ENCODE measurements at places on chromosomes 13 and 19.

GRCh38 chr13:26500618-26501320 is 56.7 kb upstream of the WASF3 start:
- DNase-seq, result no peak

DNA sequence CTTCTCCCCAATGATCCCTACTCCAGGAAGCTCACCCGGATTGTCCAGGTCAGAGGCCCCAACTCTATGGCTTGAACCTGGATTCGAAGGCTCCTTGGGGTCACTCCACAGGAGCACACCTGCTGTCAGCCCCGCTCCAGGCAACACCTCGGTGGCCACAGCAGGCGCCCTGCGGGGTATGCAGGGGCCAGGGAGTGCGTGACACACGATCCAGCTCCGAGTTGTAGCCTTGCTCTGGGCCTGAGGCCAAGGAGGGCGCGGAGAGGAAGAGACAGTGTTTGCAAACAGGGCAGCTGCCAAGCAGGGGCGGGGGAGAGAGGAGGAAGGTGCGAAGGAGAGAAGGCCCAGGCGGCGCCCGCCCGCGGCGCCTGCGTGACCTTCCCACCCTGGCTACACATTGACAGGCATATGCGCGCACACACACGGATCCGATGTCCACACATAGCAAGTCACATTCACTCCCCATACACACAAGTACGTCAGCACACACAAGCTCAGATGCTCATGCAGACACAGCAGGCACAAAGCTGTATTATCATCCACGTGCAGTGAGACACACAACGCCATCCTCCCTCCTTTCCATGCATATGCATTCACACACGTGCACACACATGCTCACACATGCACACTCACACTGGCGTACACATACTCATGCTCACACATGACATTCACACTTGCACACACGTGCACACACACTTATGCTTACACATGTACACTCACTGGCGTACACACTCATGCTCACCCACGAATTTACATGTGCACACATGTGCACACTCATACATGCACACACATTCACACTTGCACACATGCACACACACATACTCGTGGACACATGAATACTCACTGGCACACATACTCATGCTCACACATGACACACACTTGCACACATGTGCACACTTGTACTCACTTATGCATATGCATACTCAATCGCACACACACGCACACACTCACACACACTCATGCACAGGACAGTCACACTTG is 10.4 kb downstream of the SBK2 start:
- peak; percentile 86 for DNase-seq

GRCh38 chr19:19170053-19170872 is at the start of gene MEF2B:
Gene MEF2B (minus strand): TSS chr19:19170263. CDS start chr19:19150735, 19,528 bp downstream.
- DNase-seq, result peak; percentile 94

DNA sequence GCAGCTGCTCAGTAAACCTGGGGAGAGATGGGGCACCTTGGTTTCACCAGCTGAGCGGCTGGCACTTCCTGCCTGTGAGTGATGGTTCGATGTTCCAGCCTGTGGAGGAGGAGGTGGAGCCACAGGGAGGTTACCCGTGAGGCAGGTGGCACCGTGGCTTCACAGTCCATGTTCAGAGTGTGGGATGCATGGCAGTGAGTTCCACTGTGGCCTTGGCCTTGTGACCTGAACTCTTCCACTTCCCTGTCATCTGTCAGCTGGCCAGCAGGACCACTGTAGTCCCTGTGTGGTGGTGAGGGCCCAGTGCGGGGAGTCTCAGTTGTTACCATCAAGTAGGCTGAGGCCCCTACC is 16.9 kb downstream of the SMARCA4 start:
- DNase-seq, result no peak

DNA sequence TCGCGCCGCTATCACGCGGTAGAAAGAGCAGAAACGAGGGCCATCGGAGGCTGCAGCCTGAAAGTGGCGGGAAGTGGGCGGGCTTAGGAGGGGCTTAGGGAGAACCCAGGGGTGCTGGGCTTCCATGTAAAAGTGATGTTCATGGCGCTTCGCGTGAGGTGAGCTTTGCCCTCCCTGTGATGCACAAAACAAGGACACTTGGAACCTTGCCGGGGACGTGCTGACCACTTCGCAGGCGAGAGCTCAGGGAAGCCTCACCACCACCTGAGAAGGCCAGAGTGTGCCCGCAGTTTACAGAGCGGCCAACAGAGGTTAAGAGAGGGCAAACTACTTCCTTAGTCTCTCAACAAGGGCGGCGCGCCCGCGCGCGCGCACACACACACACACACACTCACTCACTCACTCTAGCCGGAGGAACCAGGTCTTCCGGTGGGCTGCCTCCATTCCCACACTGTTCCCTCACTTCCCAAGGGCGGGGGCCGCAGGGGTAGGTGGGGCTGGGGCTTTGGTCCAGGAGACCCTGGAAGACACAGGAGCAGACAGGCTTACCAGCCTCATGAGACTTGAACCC is 651 bp downstream of the GAPDHS start:
- peak; percentile 67 for DNase-seq

DNA sequence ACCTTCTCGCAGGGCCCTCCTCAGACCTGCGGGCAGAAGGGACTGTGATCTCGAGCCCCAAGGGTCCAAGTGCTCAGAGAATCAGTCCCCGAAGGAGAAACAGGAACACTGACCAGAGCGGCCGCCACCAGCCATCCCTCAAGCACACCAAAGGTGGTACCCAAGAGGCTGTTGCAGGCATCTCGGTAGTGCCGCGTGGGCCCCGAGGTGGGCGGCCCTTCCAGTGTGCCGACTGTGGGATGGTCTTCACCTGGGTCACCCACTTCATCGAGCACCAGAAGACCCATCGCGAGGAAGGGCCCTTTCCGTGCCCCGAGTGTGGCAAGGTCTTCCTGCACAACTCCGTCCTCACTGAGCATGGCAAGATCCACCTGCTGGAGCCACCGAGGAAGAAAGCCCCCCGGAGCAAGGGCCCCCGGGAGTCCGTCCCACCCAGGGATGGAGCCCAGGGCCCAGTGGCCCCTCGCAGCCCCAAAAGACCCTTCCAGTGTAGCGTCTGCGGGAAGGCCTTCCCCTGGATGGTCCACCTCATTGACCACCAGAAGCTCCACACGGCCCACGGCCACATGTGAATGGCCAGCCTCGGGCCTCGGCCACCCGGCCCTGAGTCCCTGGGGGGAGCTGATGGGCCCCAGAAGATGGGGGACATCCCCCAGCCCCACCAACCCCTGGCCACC is 5.5 kb upstream of the ZNF135 start:
- DNase-seq, result no peak

GRCh38 chr13:46389457-46390451 is 2.7 kb upstream of the RUBCNL start:
- peak; percentile 85 for DNase-seq

DNA sequence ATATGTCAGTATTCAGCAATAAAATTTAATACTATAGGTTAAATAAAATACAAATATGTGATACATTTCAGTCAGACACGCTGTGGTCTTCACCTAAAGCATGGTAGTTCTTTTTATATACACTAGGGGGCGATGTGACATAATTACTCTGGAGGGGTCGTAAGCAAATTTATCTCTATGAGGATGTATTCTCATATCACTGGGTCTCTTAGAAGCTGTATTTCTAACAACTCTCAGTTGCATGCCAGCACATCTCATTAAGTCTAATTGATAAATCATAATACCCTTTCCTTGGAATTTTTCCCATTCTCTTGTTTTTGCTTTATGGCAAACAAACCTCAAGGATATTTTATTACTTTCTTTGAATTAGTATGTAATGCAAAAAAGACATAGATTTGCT is 3.9 kb upstream of the PCDH17 start:
- DNase-seq, result peak; percentile 8

DNA sequence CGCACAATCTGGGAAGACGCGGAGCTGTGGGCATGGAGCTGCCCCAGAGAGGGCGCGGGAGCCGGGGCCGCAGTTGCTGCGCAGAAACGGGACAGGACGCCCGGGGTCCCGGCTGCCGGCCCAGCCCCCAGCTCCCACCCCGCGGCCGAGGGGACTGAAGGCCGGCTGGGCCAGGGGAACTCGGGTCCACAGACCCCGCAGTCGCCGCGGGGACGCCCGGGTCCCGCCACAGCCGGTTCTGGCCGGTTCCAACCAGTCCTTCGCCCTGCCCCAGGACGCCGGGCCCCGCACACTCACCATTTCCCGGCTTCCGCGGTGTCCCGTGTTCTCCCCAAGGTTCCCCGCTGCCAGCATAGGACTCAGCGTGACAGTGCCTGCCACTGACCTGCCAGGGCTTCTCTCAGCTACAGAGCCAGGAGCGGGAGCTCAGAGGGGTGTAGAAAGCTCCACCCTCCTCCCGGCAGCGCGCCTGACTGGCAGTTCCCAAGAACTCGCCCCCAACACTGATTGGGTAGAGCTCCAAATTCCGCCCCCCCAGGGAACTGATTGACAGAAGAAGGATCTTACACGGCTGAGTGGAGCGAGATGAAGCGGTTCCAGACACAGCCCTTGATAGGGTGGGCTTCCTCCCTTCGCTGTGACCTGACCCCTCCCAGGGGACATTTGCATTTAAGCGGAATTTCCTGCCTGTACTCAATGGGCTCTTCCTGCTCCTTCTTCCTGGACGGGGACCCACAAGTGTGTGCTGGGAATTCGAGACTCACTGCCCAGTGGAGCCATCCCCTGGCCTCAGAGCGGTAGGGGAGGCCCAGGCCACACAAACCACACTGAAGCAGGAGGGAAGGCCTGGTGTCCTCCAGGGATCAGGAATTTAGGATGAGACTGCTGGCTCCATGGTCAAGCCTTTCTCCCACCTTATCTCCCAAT is at the start of gene ZNF442:
ZNF442 (minus strand) TSS at position 448 of the 927 bp plus-strand sequence. CDS start 2,052 bp downstream, outside the sequence.
- peak; percentile 86 for DNase-seq

DNA sequence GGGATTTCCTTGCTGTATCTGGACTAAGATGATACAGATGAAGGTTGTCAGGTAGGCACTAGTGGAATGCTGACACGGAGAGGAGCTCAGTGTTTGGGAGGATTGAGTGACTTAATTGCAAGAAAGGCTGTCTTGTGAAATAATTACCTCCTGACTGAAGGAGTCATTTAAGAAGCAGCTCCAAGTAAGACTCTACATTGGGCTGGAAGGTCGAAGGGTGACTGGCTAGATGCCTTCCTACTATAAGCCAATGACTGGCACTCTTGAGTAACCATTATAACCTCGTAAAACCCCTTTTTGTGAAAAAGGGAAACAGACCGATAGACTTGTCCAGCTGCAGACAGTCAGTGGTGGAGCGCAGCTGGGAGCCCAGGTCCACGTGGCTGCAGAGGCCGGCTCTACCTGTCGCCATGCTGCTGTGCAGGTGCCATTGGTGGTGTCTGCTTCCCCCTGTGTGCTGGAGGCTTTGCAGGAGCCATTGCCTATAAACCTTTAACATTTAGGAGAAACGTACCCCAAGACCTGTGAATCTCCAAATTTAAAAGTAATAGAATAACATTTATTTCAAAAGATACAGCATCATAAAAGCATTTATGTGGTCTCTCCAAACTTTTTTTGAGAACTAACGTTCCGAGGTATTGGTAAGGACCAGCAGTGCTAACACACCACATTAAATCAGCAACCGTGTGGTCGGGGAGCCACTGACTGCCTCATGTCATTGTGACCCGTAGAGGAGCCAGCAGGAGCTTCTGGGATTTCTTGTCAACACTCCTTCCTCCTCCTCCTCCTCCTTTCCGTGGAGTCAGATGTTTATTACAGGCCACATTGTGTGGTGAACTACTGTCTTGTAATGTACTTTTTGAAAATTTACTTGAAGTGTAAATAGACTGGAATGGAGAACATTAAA is 80.4 kb upstream of the TEX29 start:
- no peak for DNase-seq

GRCh38 chr19:19409205-19409604 is 3.7 kb downstream of the GATAD2A start:
- no peak for DNase-seq

DNA sequence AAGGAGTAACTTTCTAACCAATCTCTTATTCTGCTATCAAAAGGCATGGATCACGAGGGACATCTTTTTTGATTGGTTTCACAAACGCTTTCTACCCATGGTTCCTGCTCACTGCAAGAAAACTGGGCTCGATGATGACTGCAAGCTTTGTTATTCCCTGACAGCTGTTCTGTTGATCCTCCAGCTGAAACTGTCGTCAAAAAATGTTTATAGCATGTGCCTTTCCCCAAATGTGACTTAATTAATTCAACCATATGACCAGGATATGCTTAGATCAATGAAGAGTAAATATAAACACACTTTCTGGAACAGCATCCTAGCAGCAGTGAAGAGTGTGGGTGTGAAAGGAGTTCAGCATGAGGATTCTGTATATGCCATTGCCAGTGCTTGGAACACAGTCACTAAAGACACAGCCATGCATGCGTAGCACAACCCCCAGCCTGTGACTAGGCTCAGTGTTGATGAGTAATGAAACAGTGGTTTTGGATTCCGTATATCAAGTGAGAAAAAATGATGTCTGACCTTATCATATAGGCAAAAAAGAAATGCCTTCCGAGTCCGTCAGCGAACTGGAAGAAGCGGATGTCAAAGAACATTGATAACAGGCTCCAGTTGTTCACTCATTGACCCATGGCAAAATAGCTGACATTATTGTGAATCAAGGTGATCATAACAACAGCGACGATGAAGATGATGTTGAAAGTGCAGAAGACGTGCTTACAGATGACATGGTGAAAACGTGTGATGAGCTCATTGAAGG is 347.4 kb downstream of the FGF9 start:
- DNase-seq, result no peak

GRCh38 chr13:44142941-44143665 is 230.5 kb upstream of the SERP2 start:
- DNase-seq, result no peak

DNA sequence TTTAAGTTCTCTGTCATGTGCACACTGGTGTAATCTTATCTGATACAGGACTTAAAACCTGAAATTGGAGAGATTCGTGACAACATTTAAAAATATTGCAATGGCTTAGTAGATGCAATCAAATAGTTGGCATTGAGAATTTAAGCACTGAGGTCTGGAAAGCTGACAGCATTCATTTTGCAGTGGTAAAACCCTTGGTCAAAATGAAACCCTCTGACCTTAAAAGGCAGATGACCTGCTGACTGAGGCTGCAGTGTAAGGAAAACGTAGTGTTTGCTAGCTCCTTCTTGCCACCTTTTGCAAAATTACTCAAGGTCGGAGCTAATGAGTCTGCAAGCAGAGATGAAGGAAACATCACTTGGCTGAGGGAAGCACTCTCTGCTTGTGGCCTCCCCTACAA is 150.6 kb downstream of the KCTD12 start:
- DNase-seq, result peak; percentile 67

- DNase-seq, result peak; percentile 37
Measured at GRCh38 chr13:74289861-74290773, 155.9 kb upstream of the KLF12 start.

- no peak for DNase-seq
Measured at GRCh38 chr13:64855506-64855905, 2374.6 kb downstream of the PCDH9 start.

DNA sequence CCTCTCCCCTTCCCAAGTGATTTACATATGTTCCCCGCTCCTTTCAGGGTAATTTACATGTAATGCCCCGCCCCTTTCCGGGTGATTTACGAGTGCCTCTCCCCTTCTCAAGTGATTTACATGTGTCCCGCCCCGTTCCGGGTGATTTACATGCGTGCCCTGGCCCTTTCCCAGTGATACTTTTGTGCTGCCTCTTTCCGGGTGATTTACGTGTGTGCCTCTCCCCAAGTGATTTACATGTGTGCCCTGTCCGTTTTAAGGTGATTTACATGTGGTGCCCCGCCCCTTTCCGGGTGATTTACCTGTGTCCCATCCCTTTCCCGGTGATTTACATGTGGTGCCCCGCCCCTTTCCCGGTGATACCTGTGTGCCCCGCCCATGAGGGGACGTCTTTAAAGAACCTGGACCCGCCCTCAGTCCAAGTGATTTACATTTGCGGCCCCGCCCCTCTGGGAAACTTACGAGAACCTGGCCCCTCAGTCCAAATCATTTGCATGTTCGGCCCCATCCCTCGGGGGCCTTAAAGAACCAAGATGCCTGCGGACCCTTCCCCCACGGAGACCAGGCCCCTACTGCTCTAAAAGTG is 559 bp upstream of the LENG9 start:
- DNase-seq, result peak; percentile 99

Data from RPMI8226 (cell line).